Head of caudate nucleus (tissue), 42 donors: ENCODE measurements at places on chromosomes 1 and 21.
A peak's percentile ranks its signal among the peaks of the same experiment; 100 is the strongest.

GRCh38 chr21:25997788-25998611 is 172.6 kb downstream of the APP start:
- DNase-seq = no peak

DNA sequence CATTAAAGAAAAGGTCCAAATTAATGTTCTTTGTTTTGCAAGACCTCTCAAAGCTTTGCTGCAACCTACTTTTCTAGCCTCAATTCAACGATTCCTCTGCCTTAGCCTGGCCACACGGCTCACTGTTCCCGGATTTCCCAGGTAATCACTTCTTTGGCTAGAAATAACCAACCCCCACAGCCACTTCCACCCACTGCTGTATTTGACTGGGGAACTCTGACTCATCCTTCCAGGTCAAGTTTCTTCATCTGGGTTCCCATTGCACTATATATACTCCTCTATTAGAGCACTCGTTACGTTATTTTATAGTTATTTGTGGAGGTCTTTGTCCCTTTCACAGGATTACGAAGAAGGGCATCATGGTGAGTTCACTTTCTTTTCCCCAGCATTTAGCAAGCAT is 185.9 kb downstream of the CACNA1E start:
- peak; percentile 72 for DNase-seq

GRCh38 chr1:151619489-151620093 is 7.7 kb downstream of the SNX27 start:
- no peak for DNase-seq

- DNase-seq = no peak
Measured at GRCh38 chr21:43987509-43987908, 24.6 kb upstream of the TRAPPC10 start.

GRCh38 chr21:43277481-43278351 is 108.9 kb downstream of the CRYAA start:
- DNase-seq = peak; percentile 69

- DNase-seq = no peak
Measured at GRCh38 chr1:39105841-39106765, 80.0 kb downstream of the NDUFS5 start.
